GM13976 (cell line): ENCODE measurements at places on chromosomes 11 and 22.

DNA sequence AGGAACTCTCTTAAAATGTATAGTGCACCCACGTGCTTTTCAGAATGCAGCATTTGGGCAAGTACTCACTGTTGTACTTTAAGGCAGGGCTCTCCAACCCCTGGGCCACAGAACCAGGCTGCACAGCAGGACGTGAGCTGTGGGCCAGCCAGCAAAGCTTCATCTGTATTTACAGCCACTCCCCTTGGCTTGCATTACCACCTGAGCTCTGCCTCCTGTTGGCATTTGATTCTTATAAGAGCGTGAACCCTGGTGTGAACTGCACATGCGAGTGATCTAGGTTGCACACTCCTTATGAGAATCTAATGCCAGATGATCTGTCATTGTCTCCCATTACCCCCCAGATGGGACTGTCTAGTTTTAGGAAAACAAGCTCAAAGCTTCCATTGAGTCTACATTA lies 3.0 kb downstream of the C11orf58 start:
- no peak for DNase-seq

DNA sequence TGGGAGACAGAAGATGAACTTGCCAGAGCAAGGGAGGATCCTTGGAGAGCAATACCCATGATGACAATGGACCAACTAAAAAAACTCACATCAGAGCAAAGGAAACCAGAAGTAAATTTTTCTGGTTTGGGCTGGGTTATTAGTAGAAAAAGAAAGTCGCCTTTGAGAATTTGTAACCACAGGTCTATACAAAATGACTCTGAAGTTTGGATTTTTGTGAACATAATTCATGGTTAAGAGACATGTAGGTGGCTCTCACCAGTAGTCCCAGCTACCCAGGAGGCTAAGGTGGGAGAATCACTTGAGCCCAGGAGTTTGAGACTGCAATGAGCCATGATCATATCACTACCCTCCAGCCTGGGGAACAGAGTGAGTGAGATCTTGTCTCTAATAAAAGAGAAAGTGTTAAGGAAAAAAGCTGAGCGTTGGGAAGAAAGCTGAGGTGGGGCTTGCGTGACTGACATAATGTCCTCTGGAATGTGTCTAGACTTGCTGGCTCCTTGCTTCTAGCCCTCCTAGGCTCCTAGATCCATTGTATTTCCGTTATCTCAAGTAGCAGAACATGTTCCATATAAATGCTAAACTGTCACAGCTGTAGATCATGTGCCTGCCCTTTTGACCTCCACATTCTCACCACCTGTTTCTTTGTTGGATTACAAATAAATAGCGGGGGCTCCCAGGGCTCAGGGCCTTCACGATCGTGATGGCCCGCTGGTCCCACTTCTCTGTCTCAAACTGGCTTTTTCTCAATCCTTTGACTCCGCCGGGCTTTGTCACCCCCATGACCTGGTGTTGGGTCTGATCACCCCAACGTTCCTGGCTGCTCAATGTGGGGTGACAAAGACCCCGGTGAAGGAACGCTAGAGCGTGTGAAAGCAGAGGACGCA lies 56.2 kb upstream of the SC5D start:
- peak; percentile 38 for DNase-seq

GRCh38 chr11:32318071-32319055 lies 117.0 kb downstream of the WT1 start:
- no peak for DNase-seq

DNA sequence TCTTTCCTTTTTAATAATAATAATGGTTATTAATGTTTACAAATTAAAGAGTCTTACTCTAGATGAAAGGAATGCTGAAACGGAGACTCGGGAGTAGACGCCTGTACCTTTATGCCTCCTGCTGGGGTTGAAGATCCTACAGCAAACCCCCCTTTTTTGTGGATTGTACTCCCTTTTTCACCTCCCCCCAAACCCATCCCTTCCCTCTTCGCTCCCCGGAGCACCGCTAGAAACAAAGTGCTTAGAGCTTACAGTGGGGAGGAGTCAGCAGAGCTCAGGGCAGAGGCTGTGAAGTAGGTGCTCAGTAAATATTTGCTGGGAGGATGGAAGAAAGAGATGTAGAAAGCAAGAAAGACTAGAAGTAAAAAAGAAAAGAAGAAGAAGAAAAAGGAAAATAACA lies 169.7 kb downstream of the NXPE2 start:
- DNase-seq = no peak

DNA sequence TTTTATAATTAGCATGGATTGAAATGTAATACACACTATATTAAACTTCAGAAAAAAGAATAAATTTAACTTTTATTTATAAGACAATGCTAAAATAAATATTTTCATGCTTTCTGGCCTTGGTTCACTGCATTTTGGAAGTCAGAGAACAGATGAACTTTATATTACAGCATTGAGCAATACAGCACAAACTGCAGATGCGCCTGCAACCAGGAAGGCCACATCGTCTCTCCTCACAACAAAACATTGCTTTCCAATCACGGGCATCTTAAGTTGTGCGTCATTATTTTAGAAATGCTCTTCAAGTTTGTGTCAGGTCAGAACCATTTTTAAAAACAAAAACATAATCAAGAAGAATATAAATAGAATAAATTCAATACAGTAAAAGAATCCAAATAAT lies 89.3 kb upstream of the CEP126 start:
- DNase-seq = no peak

DNA sequence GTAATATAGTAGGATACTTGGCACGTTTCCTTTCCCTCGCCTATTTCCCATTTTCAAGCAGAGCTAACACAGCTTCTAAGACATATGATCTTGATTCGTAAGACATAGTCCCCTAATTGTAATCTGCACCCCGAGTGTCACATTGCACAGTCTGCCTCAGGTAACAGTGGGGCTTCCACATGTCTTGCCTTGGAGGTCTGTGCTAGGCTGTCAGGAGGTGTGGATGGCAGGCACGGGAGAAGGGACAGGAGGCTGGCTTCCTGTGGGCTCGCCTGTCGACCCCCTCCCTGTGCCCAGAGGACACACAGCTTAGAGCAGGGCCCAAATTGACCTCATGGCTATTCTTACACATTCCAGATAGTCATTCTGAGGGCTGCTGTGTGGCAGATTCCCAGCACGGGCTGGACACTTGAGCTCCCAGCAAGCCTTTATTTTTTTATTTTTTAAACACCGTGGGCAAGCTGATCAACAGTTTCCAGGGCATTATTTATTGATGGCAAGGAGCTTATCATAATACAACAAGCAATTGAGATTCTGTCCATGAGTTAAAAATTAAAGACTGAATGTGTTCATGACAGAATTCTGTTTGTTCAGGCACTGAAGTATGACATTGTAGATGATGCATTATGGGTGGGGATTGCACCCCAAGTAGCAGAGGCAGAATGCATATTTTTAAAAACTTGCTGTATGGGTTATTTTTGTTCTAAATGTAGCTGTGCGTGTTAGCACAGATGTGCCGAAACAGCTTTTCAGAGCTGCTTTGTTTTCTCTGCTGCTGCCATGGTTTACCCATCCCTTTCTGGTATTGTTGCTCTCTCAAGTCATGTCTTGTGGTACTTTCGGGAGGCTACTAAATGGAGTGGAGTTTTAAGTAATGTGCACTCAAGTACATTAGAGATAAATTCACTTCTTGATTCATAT lies 113.0 kb downstream of the ATXN10 start:
- peak; percentile 33 for DNase-seq

- DNase-seq = no peak
Measured at GRCh38 chr11:73012121-73012863, 129.8 kb downstream of the FCHSD2 start.

- peak; percentile 81 for DNase-seq
Measured at GRCh38 chr22:50526834-50527801, 1.7 kb upstream of the SCO2 start.
